Activated CD4-positive, alpha-beta T cell treated with anti-CD3 and anti-CD28 coated beads, Interleukin-2, amount 50 U/mL, for 48 hours (primary cell): ENCODE measurements at places on chromosomes 1 and 21.

DNA sequence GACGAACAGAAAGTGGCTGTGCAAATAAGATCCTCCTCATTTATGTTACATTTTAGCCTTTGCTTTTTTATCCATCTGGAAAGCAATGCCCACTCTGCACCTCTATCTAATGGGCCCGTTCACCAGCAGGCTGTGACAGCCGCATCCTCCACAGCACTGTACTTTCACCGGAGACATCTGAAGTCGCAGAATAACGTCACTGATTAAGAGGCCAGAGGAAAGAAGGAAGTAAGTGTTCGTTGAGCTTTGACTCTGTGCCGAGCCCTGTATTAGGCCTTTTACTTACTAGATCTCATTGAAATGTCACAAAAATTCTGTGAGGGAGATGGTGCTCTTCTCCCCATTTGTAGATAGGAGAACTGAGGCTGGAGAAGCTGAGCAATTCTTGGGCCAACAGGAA, 62.3 kb downstream of the KAZN start:
- no peak for DNase-seq

GRCh38 chr1:179143322-179143721, 61.5 kb downstream of the TOR3A start:
- no peak for DNase-seq

DNA sequence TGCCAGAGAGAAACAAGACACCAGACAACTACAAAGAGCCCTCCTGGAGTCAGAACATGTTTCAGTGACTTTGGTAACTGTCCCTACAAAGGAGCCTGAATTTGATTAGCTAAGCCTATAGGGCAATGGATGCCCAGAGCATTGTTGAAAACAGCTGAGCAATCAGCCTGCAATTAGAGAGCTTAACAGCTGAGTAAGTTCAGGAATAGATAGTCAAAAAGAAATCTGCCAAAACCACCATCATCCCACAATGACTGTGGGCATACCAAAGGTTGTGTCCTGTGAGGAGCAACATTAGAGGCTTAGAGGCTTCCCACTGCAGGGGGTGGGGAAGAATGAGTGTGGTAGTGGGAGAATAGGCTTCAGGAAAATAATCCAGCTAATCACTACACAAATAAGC, 32.1 kb downstream of the SH3BP5L start:
- DNase-seq: no peak

DNA sequence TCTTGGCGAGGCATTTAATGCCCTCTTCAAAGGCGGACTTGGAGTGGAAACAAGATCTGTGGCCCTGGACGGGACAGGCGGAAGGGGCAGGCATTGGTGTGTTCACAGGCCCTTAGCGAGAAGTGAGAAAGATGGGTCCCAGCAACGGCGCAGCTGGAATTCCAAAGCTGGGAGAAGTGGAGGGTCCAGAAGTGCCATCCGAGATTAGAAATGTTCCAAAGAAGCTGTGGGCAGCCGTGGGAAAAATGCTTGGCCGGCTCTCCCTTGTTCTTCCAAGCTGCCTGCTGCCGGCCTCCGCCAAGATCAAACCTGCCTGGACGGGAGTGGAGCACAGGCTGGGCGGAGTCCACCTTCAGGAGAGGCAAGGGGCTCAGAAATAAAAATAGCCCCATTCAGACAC, 69.4 kb upstream of the ACTRT2 start:
- no peak for DNase-seq

DNA sequence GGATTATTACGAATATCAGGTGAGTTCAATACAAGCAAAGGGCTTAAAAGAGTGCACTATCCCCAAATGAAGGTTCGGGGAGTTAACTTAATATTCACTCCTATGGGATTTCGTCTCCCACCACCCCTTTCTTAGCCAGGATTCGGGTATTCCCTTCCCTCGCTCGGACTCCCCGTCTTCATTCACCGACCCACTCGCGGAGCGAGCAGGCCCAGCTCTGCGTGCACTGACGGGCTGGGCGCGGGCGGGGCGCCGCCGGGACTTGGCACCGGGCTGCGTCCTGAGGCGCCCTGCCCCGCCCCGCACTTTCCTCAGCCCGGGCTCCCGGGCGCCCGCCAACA, 7.7 kb upstream of the MPZL1 start:
- no peak for DNase-seq

DNA sequence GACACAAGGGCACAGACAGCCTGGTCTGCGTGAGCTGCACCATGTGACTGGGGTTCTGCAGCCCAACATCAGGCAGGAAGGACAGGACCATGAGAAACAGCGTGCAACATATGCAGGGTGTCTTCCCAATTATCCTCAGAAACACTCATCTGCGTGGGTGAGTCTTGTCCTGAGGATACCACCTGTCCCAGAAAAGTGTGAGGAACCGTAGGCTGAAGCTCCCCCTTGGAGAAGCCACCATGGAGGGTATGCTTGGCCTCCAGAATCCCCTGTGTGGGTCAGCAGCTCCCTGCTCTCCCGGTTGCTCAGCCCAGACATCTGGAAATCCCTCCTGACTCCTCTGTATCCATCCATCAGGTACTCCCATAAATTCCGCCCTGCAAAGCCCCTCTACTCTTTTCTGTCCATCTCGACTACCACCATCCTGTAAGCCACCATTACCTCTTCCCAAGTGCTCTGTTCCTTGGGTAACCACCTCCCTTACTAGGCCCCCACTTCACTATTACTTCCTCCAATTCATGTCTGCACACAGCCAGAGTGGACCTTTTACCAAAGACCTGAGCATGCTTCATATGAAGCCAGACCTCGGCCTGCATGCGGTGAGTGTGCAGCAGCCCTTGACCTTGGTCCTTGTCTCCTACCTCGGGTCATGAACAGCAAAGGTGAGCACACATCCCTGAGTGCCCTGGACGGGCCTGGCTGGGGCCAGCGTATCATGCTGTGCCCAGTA, 33.0 kb downstream of the ETS2 start:
- DNase-seq: no peak

DNA sequence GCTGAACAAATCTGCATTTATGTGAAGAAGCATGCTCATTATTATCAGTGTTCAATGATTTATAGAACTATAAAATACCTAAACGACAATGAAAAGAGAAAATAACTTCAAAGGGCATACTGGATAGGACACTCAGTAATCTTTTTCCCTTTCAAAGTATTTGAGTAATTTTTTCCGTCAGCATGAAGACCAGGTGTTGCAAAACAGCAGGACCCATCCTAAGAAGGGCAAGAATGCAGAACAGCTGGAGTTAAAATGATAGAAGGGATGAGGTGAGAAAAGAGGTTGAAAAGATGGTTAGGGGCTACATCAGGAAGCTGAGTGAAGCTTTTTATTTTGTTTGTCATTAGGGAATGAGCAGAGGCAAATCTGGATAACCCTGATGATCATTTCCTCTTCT, 7.1 kb upstream of the RGS18 start:
- no peak for DNase-seq

GRCh38 chr1:238060061-238060460, 169.3 kb upstream of the ZP4 start:
- no peak for DNase-seq

GRCh38 chr1:100065969-100066227, 66.8 kb downstream of the SASS6 start:
- no peak for DNase-seq

DNA sequence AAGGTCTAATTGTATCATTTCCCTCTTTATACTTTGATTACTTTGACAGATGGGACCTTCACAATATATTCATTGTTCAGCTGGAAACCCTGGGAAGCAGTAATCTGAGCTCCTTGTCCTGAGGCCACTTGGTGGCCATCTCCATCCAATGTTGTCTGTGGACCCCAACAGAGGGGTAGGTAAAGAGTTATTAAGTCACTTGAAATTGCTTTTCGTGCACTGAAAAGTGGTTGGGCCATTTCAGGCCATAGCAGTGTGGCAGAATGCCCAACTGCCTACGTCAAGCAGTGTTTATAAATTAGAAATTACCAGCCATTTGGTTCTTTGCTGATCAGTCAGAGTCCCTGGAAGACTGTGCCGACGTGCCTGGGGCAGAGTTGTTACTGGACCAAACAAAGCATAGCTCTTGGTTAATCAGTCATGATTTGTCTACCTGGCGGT, 308.3 kb upstream of the USP25 start:
- DNase-seq: no peak

- DNase-seq: no peak
Observed at GRCh38 chr21:31952828-31953227, 80.0 kb downstream of the HUNK start.
